ENCODE measurements at places on chromosomes 1 and 21.

DNA sequence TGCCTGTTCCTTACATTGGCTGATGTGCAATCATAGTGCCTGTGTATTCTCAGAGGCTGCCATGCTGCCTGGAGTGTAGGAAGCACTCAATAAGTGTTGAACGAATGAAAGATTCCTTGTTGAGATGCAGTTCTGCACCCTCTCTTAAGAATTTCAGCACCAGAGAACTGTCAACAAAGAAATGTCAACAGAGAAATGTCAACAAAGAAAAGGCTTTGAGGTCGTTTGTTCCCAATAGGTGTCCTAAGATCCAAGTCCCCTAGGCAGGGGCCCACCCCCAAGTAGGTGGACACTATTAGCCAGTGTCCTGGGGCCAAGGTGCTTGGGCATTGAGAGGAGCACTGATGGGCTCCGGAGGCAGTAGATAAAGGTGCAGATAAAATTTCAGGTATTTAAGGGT is 12.6 kb downstream of the KCND3 start:
- no peak for DNase-seq

DNA sequence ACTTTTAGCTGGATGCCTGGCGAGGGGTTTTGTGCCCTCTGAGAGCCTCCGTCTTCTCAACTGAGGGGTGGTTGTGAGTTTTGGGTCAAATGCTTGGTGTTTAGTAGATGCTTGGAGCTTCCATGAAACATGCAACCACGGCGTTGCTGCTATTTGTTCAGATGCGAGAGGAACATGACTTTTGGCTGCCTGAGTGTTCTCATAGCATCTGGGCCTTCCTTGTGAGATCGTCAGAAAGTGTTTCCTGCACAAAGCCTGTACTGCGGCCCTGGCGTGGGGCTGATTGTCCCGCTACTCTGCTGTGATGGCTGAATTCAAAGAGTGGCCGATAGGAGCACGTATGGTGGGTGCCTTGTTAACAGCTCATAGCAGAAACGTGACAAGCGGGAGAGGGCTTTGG is 69.8 kb upstream of the FAM3B start:
- no peak for DNase-seq

- no peak for DNase-seq
Measured at GRCh38 chr1:38505944-38506343, 353.6 kb downstream of the RRAGC start.

DNA sequence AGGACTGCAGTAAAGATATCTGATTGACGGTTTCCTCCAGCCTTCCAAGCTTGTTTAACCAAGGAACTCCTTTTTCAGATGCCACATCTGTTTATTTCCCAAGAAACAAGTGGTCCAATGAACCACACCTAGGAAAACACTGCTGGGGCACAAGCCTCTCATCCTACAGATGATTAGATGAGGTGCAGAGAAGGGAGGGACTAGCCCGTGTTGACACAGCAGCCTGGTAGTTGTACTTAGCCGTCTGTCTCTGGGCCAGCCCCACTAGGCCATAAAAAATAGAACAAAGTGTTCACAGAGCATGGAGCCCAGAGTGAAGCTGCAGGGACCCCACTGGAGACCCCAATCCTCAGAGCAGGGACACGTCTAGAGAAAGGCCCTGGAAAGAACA is 32.1 kb downstream of the LRP8 start:
- DNase-seq = no peak

GRCh38 chr1:160651433-160652064 is 4.7 kb upstream of the SLAMF1 start:
- DNase-seq = no peak

DNA sequence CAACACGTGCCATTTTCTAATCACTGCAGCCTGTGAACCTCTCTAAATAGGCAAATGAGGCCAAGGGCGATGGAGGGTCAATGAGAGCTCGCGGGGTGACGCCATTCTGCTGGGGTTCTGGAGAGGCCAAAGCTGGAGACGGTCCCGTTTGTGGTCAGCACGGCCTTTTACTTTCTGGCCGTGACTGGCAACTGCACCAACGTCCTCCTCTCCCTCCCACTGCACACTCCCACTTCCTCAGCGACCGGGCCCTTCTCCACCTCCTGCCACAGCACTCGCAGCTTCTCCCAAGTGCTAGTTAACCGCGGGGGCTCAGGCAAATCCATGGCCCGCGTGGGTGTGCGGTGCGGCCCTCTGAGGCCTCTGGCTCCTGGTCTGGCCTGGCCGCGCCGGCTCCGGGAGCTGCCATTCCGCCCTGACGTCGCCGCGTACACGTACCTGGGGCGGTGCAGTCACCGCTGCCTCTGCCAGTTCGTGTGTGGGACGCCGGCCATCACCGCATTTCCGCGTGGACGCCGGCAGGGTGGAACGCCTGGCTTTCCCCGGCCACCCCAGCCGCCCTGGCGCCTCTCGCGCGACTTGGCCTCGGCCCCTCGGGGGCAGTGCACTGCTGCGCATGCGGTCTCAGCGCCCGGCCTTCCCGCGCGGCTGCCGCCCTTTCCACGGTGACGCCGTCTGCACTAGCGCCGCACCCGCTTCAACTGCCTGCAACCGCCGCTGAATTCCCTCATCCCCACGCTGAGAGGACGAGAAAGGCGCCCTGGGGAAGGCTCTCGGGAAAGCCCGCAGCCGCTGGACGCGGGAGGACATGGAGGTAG is 18.2 kb downstream of the OR2C3 start:
- no peak for DNase-seq
